Lung microvascular endothelial cell (primary cell): ENCODE measurements at places on chromosomes 3 and 15. TPM values are rescaled to one million over a fixed set of nuclear protein-coding genes. Genes with fewer than 3 reads are reported as not detected.

GRCh38 chr3:53616321-53616720 is 121.9 kb downstream of the CACNA1D start:
- DNase-seq, result no peak

- DNase-seq, result no peak
Observed at GRCh38 chr3:140004271-140004670, 69.3 kb downstream of the CLSTN2 start.

- no peak for DNase-seq
Observed at GRCh38 chr3:152172460-152172859, 96.3 kb upstream of the MBNL1 start.

- no peak for DNase-seq
Observed at GRCh38 chr3:6504834-6505233, 356.1 kb upstream of the GRM7 start.

- DNase-seq, result no peak
Observed at GRCh38 chr15:58110999-58111717, 27.0 kb upstream of the AQP9 start.

DNA sequence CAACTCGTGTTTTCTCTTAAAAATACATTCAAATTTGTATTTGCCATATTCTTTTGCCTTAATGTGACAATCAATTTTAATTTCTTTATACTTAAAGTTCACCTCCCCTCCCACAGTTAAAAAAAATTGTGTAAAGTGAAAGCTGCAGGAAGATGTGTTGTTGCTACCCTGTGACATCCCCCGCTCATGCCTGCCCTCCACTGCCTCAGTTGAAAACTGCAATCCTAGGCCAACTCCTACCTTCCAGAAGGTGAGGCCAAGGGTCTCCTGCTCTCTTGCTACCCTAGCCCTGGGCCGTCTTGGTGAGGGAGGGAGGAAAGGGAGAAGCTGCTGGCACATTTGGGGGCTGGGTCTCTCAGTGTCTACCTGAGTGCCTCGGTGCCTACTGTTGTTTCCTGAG is 57.0 kb upstream of the CMTM7 start:
- DNase-seq, result peak; percentile 44

DNA sequence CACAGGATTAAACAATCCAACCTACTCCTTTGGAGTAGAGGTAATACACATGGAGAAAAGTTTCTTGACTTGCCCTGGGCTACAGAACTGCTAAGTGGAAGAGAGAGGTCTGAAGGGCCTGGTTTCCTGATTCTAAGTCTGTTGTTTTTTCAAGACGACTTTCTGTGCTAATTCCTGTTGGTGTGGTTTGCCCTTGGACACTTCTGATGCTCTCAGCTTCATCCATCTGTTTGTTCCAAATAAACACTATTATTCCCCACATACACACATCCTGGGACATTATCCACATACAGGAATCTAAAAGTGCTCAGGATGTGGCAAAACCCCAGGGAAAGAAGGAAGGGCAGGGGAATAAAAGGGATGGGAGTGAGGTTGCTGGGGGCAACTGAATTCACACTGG is 393.5 kb upstream of the TBL1XR1 start:
- no peak for DNase-seq

DNA sequence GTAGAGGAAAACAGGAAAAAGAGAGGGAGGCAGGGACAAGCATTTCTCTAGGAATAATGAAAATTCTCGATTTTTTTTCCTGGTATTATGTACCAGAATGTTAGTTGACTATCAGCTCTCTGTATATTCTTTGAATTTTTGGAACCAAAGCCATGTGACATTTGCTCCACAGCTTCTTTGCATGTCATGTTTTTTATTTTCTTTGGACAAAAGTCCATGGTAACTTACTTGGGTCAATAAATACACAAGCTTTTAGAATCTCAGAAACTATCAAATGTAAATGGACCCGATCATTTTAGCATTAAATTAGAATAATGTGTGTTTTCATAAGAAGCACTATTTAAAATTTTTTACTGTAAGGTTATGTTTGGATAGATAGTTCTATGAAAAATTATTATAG is 320.5 kb downstream of the ZIC1 start:
- DNase-seq, result no peak

DNA sequence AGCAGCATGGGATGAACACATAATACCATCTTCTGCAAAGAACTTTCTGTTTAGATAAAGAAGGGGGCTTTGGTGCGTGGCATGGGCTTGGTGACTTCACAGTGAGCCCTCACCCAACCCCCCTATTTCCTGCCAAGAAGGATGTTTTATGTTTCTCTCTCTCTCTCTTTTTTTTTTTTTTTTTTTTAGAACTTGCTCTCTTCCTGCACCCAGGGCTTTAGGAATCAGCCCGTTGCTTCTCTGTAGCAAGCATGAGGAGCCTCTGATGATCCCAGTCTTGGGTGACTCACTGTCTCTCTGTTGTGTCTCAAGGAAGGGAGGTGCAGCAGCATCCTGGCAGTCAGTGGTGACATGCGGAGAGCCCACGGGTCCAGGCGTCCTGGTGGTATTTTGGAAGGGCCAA is 49.1 kb downstream of the CCK start:
- DNase-seq, result no peak

- DNase-seq, result no peak
Observed at GRCh38 chr3:61571516-61572336, 10.4 kb downstream of the PTPRG start.

GRCh38 chr3:104992676-104993075 is 374.0 kb upstream of the ALCAM start:
- no peak for DNase-seq

DNA sequence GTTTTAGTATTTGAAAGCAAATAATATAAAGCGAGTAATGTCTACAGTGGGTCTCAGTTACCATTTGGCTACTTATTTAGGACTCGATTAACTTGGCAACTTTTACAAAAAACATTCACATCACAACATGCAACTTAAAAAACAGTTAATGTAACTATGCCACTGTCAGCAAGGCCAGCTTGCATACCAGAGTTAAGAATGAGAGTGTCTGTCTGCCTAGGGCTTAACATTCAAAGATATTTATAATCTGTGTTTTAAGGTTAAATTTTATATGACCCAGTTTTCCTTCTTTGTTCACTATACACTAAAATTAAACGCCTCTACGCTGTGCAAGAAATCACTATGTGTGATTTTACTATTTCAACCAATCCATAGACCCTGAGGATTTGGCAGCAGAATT is 5.2 kb upstream of the CDAN1 start:
- no peak for DNase-seq

DNA sequence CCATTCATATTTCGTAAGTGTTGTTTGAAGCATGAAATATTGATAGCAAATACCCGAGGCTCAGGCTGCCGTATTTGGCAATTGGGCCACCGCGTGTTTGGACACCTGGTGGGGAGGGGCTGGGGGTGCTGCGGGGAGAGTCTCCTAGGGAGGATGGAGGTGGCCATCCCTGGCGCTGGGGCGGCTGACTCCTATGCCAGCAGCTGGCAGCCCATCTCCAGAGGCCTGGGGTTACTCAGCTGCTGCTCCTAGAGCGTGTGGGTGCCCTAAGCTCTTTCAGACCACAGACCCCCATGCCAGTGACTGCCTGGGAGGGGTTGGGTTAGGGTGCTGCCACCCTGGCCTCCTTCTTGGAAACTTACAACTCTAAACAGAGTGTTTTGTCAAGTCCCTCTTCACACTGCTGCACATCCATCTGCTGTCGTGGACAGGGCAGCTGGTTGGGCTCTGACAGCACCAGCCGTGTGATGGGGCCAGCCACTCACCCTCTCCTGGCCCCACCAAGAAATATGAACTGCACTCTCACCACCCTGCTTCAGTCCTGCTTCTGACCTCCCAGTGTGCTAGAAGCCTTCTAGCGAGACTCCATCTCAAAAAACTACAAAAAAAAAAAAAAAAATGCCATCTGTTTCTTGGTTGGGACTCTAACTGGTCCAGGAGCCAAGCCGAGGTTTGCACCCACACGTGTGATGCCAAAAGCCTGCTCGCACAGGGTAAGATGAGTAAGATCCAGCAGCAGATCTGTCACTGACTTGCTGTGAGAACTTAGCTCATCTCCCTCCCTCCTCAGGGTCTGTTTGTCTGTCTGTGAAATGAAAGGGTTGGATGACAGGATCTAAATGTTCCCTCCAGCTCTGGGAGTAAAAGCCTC is 156.2 kb downstream of the MEGF11 start:
- no peak for DNase-seq

GRCh38 chr15:37044915-37045648 is 55.3 kb downstream of the MEIS2 start:
- no peak for DNase-seq

GRCh38 chr3:43287500-43287873 is 1.1 kb downstream of the SNRK start:
- DNase-seq, result no peak

GRCh38 chr3:131796111-131796510 is 238.7 kb downstream of the CPNE4 start:
- no peak for DNase-seq

- peak; percentile 38 for DNase-seq
Observed at GRCh38 chr15:40334541-40334940, 6.2 kb downstream of the CCDC9B start.

GRCh38 chr3:137460944-137461343 is 303.2 kb upstream of the SOX14 start:
- DNase-seq, result no peak

- DNase-seq, result no peak
Observed at GRCh38 chr15:55823699-55824340, 80.9 kb upstream of the PRTG start.

DNA sequence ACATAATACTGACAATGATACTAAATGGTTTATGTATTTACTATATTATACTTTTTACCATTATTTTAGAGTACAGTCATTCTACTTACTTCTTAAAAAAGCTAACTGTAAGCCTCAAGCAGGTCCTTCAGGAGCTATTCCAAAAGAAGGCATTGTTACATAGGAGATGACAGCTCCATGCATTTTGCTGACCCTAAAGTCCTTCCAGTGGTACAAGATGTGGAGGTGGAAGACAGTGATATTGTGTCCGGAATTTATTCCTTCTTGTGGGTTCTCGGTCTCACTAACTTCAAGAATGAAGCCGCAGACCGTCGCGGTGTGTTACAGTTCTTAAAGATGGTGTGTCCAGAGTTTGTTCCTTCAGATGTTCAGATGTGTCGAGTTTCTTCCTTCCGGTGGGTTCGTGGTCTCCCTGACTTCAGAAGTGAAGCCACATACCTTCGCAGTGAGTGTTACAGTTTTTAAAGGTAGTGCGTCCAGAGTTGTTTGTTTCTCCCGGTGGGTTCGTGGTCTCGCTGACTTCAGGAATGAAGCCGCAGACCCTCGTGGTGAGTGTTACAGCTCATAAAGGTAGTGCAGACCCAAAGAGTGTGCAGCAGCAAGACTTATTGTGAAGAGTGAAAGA is 20.9 kb downstream of the AVEN start:
- no peak for DNase-seq

DNA sequence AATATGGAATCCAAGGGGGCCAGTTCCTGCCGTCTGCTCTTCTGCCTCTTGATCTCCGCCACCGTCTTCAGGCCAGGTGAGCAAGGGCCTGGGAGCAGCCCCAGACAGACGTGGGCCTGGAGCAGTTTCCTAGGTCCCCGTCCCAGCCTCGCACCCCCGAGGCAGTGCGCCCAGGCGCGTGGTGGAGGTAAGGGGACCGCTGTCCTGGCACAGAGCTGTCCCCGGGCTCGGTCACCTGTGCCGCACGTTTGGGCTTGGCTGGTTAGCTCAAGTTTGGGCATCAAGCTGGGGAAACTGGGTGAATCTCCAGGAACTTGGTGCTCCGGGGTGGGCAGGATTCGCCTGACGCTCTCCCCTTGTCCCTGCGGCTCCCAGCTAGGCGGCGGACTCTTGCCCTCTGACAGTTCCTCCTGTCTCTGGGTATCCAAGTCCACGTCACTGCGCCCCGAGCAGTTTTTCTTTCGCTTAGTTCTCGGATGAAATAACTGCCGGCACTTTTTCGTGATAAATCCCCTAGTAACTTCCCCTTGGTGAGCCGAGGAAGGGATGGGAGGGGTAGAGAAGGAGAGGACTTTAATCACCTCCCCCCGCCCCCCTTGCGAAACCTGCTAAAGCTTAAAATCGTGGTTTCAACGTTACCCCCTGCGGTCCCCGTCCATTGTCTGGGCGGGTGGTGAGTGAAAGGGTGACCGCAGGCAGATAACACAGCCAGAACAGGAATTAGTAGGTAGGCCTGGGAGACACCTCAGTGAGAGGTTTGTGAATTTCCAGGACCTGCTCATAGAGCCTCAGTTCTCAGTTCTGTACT is 901 bp downstream of the ALCAM start:
- DNase-seq, result peak; percentile 72

GRCh38 chr3:141384157-141384556 is 15.9 kb downstream of the ZBTB38 start:
- no peak for DNase-seq

RNF111 gene
- total RNA-seq, result 13.5 and 18.7 TPM in 2 replicates

CASR gene
- total RNA-seq, result not detected in 2 replicates

RPLP1 gene
- 47.3 and 66.7 TPM in 2 replicates for total RNA-seq

ECE2 gene
- total RNA-seq, result not detected in 2 replicates

TMEM158 gene
- total RNA-seq, result 0.87 and 2.8 TPM in 2 replicates

ACP3 gene
- not detected in 2 replicates for total RNA-seq

PTH1R gene
- under 0.01 TPM in 1 of 2 replicates, not detected in the other for total RNA-seq

LINGO1 gene
- total RNA-seq, result under 0.01 and 0.22 TPM in 2 replicates

MASP1 gene
- 0.40 and 1.7 TPM in 2 replicates for total RNA-seq
